ENCODE measurements at places on chromosomes 4 and X. TPM values are rescaled to one million over a fixed set of nuclear protein-coding genes. Genes with fewer than 3 reads are reported as not detected.

UGT2B10 gene
- polyA plus RNA-seq: not detected

- peak; percentile 26 for DNase-seq
Measured at GRCh38 chrX:11770320-11770719, 12.3 kb downstream of the MSL3 start.

DMD gene
- polyA plus RNA-seq: 88.9 TPM

- DNase-seq: no peak
Measured at GRCh38 chrX:44483965-44484606, 58.6 kb downstream of the FUNDC1 start.

DNA sequence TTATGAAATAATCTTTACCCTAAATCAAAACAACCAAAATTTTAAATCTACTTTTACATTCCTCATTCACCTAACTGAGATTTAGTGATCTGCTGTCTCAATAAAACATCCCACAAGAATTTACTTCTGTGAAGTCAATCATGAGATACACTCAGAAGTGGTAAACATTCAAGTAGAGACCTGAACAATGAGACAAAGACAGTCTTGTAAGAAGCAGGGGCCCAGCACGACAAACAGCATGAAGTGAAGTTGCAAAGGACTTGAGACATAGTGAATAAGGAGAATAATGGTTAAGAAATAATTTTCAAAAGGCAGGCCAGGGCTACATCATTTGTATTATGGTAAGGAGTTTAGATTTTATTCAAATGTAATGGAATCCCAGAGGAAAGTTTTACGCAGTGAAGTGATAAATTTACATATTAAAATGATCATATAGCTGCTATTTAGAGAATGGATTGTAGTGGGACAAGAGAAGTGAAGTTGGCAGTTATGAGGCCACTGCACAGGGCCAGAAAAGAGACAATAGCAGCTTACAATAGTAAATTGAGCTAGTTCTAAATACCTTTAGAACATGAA is 101.9 kb downstream of the MAB21L2 start:
- DNase-seq: no peak

GRCh38 chr4:183808097-183808456 is 97.0 kb upstream of the STOX2 start:
- DNase-seq: no peak

- DNase-seq: no peak
Measured at GRCh38 chrX:34437586-34437985, 219.5 kb downstream of the TMEM47 start.

GRCh38 chr4:127698789-127699200 is 31.4 kb upstream of the SLC25A31 start:
- no peak for DNase-seq

- DNase-seq: no peak
Measured at GRCh38 chr4:122658377-122658776, 37.5 kb upstream of the IL21 start.

RGN gene
- 2.4 TPM for polyA plus RNA-seq

DNA sequence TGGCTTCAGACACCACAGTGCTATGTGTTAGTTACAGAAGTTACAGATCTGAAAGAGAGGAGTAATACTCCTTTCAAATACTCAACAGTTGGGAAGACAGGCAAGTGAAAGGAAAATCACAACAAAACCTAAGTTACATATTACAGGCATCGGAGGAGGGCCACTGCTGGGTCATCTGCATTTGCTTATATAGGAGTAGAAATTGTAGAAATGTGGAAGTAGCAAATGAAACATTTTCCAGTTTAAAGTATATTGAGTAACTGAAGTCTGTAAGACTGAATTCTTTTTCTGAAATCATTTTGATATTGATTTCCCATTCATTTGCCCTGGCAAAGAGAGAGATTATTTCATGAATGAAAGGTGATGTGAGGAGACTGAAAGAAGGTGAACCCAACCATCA is 201.7 kb downstream of the SPRY1 start:
- no peak for DNase-seq

RPL10 gene
- 5,697 TPM for polyA plus RNA-seq

- DNase-seq: no peak
Measured at GRCh38 chrX:138791551-138791950, 80.0 kb upstream of the FGF13 start.

TCEAL3 gene
- 10.5 TPM for polyA plus RNA-seq

DNA sequence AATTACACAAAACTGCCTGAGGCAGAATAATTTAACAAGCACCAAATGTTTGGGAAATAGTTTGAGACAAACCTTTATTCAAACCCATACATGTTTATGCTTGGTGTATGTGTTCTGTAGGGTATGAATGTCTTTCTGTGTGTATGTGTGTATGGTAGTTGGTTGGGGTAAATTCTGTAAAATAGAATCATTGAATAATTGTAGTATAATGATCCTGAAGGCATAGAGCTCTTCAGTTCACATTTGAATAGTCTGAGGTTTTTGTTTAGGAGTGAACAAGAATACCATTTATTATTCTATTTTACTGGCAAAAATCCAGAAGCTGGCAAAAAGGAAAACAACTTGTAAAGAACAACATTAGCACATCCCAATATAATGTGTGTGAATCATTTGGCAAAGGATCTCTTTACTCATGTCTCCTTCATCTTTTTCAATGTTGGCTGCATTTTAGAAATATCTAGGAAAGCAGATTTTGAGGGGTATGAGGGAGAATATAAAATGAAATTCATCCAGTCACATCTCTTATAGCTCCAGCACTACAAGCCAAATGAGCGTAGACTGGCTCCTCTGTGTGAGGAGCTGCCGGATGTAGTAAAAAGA is 360.0 kb downstream of the CHIC1 start:
- DNase-seq: no peak

SCLT1 gene
- polyA plus RNA-seq: 8.2 TPM

CT47B1 gene
- not detected for polyA plus RNA-seq

DNA sequence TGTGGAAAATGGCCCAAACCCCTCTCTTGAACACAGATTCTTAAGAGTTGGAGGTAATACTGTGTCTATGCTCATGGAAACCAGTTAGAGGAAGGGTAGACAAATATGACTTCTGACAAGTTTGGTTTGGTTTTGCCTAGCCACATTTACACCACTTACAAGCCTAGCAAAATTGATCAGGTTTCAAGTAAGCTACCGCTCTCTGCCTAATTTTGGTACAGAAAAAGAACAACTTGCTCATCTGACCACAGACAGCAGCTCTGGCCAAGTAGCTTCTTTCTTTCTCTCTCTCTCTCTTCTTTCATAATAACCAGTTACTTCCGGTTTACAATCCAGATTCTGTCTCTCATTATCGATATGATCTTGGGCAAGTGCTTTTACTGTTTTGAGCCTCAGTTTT is 260.0 kb downstream of the GLUD2 start:
- no peak for DNase-seq

HOPX gene
- polyA plus RNA-seq: 10.0 TPM

- DNase-seq: no peak
Measured at GRCh38 chrX:135354288-135354687, 45.0 kb downstream of the ETDC start.

SSR4 gene
- polyA plus RNA-seq: 106 TPM

NPNT gene
- polyA plus RNA-seq: 143 TPM

STOX2 gene
- polyA plus RNA-seq: 5.3 TPM

CLDN2 gene
- polyA plus RNA-seq: 0.48 TPM

RPA4 gene
- polyA plus RNA-seq: 0.13 TPM

GRCh38 chr4:183773790-183774189 is 114.7 kb downstream of the TRAPPC11 start:
- DNase-seq: no peak

GRCh38 chr4:36492590-36492989 is 211.2 kb downstream of the DTHD1 start:
- no peak for DNase-seq

- no peak for DNase-seq
Measured at GRCh38 chr4:139863531-139863930, 197.9 kb downstream of the MGST2 start.

DNA sequence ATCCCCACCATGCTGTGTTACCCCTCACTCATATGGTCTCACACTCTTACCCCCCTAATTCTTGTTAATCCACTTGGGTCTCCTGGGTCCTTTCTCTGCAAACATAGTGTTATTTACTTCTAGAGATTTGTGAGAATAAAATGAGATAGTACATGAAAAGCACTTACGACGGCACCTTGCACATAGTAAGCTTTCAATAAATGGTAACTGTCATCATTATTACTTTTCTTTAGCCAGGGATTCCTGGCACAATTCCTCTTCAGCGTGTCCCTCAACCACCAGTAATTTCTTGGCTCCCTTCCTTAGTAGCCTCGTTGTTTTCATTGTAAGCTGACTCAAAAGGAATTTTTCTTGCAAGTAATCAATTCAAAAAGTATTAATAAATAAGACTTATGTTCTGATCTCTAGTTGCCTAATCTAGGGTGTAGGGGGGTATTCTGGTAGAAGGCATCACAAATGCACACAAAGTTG is 30.1 kb upstream of the RBMX start:
- no peak for DNase-seq

TMEM35A gene
- 1.5 TPM for polyA plus RNA-seq

STAP1 gene
- polyA plus RNA-seq: 0.22 TPM

DNA sequence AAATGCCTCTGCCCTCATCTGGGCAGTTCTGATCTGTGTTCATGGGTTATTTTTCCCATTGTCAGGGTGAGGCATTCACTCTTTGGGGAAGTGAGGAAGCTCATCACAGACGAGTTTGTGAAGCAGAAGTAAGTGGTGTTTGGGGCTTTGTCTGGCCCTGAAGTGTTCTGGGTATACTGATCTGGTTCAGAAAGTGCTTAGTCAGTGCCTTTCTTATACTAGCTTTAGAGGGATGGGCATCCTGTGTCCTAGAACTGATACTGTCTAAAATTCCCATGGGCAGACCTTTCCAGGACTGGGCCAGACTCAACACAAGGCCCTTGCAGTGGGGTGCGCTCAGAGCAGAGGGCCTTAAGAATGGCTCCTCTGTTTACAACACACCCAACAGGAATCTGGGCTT is 6.4 kb downstream of the TRO start:
- DNase-seq: no peak

- no peak for DNase-seq
Measured at GRCh38 chr4:5887361-5888221, 5.3 kb downstream of the CRMP1 start.

HERC5 gene
- polyA plus RNA-seq: 2.3 TPM

MAP3K15 gene
- 0.54 TPM for polyA plus RNA-seq

DUSP21 gene
- not detected for polyA plus RNA-seq

- DNase-seq: no peak
Measured at GRCh38 chr4:186724864-186725468, 1.3 kb upstream of the FAT1 start.

GRCh38 chrX:17668929-17669328 is 68.4 kb upstream of the SCML1 start:
- DNase-seq: no peak

NAT8L gene
- polyA plus RNA-seq: 4.4 TPM

CT45A2 gene
- polyA plus RNA-seq: not detected

- no peak for DNase-seq
Measured at GRCh38 chr4:138897811-138898226, 117.8 kb upstream of the NOCT start.

GRCh38 chr4:38181286-38181685 is 221.1 kb downstream of the PTTG2 start:
- no peak for DNase-seq

- peak; percentile 46 for DNase-seq
Measured at GRCh38 chr4:16026160-16026761, 57.6 kb downstream of the PROM1 start.

GRCh38 chr4:37555322-37555721 is 130.9 kb downstream of the RELL1 start:
- DNase-seq: no peak

BTK gene
- polyA plus RNA-seq: 3.8 TPM

GRCh38 chr4:2793586-2794485 is 951 bp downstream of the SH3BP2 start:
- DNase-seq: no peak
